ENCODE measurements at places on chromosomes 7 and 10.

DNA sequence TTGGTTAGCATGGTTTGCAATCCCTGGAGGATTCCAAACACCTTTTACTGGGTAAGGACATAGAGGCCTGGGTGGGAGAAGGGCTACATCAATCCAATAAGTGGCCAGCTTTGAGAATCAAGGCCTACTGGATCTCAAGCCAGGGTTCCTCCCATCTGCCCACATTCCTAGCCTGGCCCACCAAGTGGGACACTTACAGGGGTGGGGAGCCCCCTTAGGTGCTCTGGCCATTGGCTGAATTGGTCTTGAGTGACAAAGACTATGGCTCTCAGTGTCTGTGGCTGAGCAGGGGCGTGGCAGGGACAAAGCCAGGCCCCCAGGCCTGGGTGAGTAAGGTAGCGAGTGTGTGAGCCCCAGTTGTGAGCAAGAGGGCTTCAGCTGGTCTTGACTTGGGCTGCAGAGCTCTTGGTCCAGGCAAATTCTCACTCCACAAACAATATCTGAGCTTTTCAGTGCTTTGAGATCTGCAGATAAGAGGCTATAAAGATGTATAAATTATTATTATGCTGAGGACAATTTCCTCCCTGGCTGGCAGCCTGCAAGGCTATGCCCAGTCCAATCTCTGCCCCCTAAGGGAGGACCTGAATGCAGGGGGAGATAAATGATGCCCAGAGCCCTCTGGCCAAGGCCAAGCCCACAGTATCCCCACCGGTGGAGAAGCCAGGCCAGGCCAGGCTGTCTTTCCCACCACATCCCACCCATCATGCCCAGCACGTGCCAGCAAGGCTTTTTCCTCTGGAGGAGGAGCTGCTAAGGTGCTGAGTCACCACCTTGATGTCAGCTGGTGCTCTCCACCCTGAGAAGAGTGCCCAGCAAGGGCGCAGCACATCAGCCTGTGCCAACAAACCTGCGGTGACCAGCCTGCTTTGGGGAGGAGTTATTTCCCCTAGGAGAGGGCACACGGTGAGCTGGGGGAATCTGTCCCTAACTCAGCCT lies 80.7 kb upstream of the DUSP5 start:
- DNase-seq, result no peak

DNA sequence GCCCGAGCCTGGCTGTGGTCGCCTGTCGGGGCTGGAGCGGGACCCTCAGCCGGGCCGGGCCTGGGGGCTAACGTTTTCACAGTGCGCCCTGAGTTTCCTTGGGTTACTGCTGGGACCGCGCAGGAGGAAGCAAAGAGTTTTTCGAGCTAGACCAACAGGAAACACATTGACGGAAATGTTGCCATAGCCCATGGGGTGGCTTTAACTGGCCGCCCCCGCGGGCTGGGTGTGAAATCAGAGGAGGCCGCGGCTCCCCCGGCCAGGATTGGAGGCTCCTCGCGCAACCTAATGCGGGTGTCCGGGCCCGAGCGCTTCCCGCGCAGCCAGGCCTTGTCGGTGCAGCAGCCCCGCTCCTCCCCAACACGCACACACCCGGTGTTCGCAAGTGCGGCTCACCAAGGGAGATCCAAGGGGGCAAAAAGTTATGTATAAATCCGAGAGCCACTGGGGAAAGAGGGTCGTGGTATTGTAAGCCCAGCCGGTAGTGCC lies 1.9 kb downstream of the HHEX start:
- no peak for DNase-seq

GRCh38 chr10:83955406-83955805 lies 183.9 kb upstream of the GHITM start:
- DNase-seq, result no peak

DNA sequence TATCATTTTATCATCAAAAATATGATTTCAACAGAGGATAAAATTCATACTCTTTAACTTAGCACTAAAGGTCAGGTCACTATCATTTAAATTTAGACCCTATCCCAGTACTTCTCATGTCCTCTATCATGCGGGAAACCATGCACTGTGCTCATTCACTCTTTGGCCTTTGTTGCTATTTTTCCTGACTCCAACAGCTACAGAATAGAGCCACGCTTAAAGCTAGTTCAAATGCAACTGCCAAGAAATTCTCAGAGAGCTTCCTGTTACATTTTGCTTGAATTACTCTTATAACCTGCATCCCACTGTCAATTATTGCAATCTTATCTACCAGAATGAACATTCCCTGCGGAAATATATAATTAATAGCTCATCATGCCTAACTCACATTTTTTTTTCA lies 58.3 kb downstream of the SEMA3A start:
- no peak for DNase-seq

GRCh38 chr7:141436575-141437075 lies 114.6 kb upstream of the AGK start:
- DNase-seq, result no peak

GRCh38 chr7:44639671-44640321 lies 33.4 kb downstream of the OGDH start:
- peak; percentile 91 for DNase-seq

DNA sequence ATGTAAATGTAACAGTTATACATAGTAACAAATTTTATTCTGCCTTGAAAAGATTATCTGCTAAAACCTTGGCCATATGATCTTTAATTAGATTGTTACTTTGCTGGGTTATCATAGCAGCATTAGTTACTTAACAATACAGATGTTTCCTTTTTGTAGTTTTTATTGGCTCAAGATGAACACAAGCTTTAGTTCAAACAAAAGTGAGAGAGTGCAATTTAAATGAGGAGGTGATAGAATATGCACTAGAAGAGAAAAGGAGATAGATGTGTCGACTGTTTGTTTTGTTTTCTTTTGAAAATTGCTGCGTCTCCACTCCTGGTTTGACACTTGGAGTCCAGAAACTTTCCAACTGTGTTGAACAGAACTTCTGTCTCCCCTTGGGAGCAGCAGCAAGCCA lies 91.4 kb upstream of the CAV2 start:
- DNase-seq, result no peak

DNA sequence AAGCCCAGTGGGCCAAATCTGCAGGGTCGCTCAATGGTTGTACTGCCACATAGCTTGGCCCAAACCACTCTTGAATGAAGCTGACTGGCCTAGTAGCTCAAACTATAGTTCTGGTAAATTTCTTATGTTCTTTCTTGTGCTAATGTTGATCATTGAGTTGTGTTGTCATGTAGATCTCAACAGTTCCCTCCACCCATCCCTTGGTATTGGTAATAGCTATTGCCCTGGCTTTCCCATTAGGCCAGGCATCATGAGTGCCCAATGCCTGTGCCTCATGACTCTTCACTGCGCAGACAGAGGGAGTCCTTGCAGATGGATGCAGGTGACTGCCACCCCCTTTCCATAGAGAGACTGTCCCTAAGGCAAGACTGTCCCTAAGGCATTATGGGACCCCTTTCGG lies 988.4 kb downstream of the KCNMA1 start:
- DNase-seq, result no peak

DNA sequence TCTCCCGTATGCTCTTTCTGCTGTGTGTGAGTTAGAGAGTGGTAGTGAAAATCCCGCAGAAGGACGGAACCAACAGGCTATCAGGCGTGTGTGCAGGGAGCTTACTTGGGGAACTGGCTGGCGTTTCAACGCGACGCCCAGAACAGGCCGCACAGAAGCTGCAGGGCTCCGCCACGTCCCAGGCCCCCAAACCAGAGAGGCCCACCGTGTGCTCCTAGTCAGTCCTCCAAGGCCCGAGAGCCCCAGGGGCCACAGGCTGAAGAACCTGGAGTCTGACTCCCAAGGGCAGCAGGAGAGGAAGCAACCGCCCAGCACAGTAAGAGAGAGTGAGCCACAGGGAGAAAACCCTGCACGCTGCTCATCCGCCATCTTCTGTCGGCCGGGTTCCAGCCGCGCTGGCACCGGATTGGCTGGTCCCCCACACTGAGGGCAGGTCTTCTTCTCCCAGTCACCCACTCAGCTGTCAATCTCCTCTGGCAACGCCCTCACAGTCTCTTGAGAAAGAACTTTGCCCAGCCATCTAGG lies 730.6 kb upstream of the VSTM2A start:
- no peak for DNase-seq

DNA sequence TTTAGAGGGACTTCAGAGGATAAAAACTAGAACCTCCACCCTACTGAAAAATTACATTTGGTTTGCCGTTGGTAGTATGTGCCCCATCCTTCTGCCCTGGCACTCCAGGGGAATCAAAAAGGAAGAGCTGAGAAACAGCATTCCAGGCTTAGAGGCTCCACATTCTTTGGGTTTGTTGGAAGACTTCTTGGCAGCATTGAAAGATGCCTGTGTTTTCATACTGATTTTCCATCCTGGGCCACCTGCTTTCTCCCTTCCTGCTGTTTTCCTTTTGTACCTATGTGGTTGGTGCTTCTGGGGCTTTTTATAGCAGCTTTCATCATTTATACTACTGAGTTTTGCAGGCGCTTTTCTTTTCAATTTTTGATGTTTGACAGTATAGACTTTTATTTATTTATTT lies 61.7 kb downstream of the AUTS2 start:
- DNase-seq, result peak; percentile 66

DNA sequence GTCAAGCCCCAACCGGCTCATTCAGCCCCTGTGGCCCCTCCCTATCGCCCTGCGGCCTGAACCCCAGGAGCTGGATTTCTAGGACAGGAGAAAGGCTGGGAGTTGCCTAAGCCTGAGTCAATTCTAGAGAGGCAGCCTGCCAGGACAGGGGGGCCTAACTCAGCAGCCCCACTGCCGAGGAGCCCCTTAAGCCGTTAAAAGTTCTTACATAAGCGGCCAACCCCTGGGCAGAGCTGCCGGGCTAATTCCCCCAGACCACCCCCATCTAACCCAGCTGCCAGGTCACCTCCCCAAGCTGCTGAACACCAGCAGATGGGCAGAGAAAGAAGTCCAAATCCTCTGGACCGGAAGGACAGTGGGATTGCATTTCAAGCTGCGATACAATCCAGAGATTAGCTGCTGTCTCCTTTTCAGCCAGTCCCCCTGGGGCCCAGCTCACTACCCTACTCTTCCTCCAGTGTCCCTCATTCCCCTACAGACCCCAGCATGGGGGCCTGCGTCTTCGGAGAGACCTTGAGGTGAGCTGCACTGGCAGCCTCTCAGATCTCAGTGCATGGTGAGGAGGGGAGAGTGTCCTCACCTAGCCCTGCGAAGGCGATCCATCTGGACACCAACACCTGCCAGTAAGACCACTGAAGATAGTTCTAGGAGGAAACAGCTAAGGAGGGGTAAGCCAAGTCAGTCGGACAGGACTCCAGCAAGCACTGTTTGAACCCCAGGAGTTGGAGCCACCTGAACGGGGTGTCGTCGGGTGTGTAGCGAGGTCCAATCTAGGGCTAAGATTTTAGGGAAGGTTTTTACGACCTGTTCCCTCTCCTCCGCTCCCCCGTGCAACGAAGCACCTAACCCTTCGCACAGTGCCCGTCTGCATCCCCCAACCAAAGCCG lies 830 bp downstream of the IMPDH1 start:
- DNase-seq, result no peak

DNA sequence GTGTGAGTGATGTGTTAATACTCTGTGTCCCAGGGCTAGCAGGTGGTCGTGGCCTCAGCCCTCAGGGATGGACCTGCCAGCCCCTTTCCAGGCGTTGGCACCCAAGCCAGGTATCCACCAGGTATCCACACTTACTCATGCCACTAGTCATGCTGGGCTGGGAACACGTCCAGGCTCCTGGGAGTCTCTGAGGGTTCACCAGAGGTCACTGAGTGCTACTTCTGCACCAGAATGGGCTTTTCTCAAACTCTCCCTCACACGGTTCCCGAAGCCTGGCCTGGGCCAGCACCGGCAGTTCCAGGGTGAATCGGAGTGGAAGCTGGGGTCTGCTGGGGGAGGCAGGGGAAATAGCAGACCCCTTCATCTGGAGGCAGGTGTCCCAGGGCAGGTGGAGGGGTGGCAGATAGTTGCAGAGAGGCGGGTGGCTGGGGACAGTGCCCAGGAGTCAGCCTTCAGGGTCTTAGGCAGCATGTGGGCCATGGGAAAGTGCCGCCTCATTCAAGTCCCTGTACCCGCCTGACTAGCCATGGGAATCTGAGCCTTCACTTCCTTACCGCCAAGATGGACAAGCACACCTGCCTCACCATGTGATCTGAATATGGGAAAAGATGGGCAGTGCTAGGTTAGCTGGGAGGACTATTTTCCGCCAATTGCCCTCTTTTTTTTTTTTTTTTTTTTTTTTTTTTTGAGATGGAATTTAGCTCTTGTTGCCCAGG lies 95.5 kb upstream of the GTF2I start:
- no peak for DNase-seq

- no peak for DNase-seq
Observed at GRCh38 chr10:77518241-77518909, 119.2 kb downstream of the KCNMA1 start.

All from astrocyte (in vitro differentiated cells and primary cell).